ENCODE measurements at places on chromosomes 12 and 14.

GRCh38 chr14:61565836-61566536, 129.3 kb upstream of the HIF1A start:
- no peak for DNase-seq

DNA sequence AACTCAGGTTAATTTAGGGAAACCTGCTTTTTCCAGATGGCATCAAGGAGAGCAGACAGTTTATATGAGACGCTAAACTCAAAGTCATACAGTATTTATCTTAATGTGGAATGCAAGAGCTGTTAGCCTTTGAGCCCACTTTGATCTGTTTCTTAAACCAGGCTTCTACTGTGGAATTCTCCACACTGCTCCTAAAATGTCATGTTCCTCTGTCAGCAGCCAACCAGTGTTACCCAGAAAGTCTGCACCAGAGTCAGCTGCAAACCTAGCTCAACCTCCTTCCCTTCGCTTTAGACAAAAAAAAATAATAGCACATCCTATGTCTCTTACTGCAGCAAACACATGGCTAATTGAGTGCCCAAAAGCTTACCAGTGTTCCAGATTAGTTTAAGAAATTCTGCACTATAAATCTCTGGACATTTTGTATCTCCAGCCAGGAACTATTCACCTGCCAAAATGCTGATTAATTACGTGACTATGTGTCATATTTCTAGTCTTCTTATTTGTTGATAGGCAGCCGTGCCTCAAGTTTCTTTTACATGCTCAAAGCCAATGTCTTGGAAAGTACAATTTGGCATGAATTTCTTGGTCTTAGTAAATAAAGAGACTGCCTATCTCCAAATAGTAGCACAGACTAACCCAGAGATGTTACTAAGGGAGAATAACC, 21.8 kb downstream of the ARMH4 start:
- DNase-seq, result no peak

DNA sequence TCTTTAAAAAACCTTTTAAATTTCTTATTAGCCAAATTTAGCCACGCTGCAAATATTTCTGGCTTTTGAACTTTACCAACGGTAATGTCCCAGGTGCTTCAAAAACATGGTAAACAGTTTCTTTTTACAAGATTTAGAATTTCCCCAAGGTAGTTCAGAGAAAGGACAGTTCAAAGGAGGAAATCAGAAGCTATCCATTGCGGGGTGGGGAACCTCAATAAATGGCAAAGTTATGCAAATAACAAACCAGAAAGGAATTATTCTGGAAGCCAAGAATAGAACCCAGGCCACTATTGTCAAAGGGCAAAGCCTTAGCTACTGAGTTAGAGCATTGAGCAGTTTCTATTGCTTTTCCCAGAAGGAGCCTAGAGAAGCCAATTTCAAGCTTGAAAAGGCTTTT, 62.3 kb downstream of the PDE6H start:
- DNase-seq, result no peak

GRCh38 chr14:101477648-101478047, 83.6 kb upstream of the DIO3 start:
- peak; percentile 3 for DNase-seq

DNA sequence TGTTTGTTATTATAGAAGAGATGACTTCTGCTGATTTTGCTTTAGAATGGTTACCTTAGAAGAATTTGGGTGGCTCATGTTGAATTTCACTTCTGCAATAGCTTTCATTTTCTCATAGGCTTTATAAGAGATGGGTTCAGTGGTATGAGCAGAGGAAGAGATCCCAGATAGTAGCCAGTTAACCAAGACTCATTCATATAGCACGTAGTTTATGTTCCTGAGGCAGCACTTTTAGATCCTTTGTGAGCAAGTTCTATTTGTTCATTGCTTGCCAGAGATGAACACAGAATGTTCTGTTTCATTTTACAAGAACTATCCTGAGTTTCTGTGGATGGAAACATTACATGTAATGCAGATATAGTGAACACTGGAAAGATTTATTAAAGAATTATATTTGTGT, 32.2 kb downstream of the RAB21 start:
- no peak for DNase-seq

- no peak for DNase-seq
Observed at GRCh38 chr14:79279645-79280597, 931.4 kb downstream of the DIO2 start.

GRCh38 chr12:16421806-16422205, 74.4 kb downstream of the MGST1 start:
- no peak for DNase-seq

DNA sequence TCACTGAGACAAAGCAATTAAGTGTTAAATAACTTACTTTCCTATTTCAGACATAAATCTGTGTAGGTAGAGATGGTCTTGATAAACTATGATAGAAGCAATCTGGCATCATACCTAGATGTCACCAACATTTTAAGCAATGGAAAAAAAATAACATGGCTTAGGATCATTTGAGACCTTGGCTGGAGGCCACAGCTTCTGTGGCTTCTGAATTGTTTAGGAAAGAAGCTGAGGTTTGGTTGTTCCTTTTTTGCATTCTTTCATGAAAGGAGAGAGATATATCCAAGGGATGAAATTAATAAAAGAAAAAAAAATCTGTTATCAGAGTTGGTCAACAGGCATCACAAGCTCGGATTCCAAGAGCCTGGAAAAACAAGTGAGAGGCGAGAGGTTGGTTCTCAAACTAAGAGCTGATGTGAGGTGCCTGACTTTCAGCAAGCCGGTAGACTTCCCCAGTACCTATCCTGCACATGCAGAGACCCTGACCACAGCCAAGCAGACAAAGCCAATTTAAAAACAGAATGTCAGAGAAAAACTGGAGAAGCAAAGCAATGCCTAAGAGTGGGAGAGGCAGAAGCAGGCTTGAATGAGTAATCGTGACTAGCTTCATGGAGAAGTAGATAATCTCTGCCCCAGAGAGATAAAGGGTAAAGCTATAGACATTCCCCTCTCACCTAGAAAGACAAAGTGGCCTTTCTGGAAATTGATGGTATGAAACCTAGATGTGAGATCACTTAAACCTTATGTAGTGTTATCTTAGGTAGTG, 43.4 kb upstream of the ST8SIA1 start:
- no peak for DNase-seq

DNA sequence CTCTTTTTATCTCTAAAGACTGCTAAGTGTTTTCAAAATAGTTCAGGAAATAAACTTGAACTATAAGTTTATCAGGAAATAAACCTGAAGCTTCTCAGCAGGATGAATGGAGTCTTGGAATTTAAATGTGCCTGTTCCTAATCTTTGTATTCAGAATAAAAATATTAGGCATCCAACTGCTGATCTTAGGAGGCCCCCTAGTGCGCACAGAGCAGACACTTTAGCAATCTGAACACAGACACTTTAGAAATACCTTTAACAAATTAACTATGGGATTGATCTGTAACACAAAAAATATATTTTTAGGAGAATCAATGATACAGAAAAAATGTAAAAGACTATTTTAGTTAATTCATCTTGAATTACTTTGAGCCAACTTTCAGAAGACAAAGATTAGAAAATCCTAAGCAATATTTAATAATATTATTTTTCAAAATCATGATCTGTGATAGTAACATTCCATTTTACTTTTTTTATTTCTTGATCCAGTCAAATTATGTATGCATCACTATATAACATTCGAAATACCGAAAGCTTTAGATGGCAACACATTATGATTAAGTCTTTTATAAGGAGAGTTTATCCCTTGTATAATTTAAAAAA, 80.9 kb downstream of the SLC41A2 start:
- DNase-seq, result peak; percentile 6

- DNase-seq, result peak; percentile 45
Observed at GRCh38 chr12:106415134-106415533, 57.6 kb downstream of the POLR3B start.

GRCh38 chr14:94823556-94824341, 53.8 kb upstream of the GSC start:
- DNase-seq, result no peak

DNA sequence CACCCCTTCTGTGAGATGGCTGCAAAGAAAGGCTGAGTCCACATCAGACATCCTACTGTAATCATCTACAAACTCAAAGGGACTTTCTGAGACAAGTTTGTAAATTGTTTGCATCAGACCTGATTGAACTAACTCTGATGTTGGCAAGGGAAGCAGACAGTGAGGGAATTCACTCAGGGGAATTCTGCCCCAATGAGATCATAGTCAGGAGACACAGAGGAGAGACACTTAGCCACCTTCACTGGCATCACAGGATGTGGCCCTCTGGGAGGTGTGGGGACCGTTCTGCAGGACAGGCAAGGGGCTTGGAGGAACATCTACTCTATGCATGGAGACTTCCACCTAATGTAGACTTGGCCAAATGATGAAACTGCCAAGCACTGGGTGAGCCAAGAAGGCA, 70.7 kb upstream of the DDX11 start:
- peak; percentile 15 for DNase-seq

GRCh38 chr14:33948869-33949408, 1.9 kb downstream of the EGLN3 start:
- DNase-seq, result no peak

GRCh38 chr12:92602930-92603623, 99.7 kb upstream of the PLEKHG7 start:
- no peak for DNase-seq

DNA sequence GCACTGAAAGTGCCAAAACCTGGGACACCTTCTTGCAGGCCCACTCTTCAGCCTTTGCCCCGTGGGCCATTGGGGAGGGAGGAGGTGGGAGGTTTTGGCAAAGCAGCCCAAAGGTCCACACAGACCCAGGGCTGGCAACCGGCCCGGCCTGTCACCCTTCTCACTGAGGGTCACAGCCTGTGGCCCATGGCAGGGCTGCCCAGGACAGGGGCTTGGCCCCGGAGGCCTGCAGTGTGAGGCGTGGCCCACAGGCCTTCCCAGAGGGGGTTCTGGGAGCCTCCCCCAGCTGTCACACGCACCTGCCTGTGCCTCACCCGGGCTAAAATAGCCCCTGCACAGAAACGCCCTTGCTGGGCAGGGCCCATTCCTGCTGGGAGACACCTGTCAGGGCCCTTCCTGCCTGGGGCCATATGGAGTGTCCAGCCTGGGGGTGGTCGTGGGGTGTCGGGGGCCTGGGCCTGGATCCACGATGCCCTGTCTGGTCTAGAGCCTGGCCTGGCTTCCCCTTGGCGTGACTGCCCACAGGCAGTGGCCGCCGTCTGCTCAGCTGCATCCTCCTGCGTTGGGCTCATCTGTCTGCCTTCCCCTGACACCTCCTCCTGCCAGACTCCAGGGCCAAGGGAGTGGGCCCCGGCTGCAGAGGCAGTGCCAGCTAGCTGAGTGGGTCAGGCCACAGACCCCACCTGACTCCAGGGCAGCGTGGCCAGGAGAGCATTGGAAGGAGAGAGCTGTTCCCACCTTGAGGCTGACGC, 19.2 kb downstream of the PACS2 start:
- DNase-seq, result no peak

DNA sequence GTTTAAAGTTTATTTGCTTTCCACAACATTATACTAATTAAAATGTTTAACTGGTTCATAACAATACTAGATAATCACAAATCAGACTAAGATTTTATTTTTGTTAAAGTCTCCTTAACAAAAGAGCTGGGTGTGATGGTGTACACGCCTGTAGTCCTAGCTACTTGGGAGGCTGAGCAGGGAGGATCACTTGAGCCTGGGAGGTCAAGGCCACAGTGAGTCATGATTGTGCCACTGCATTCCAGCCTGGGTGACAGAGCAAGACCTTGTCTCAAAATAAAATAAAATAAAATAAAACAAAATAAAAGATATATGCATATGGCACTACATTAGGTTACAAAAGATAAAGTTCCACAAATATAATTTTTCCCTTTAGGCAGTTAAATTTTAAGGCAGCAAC, 5.6 kb downstream of the MIS18BP1 start:
- DNase-seq, result no peak

DNA sequence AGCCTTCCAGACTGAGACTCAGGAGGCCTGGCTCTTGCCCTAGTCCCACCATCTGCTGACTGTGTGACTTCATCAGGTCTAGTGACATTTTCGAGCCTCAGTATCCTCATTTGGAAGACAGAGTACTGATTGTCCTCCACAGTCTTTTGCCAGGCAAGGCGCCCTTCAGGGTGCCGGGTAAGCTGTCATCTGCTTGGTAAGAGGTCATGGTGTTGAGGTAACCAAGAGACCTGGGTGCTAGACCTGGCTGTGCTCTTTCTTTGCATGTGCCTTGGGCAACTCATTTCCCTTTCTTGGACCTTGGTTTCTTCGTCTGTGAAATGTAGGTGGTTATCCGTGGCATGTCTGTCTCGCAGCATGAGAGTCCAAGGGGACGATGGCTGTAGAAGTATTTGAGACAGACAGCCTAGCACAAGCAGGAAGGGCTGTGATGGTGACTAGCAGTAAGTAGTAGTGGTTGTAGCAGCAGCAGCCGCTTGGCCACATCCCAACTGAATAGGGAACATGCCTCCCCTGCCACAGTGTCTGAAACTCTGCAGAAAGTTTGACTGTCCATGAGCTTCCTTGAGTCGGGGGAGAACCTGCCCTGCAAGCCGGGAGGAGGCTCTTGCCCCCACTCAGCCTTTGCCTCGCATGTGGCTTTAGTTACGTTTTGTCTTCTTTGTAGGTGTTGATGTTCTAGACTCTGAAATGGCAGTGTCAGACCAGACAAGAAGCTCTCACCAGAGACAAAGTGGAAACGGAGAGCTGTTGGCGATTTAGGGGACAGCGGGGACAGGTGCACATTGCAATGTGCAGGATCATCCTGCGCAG, 40.3 kb downstream of the EVL start:
- DNase-seq, result no peak

GRCh38 chr12:128554546-128555304, 269.0 kb downstream of the SLC15A4 start:
- no peak for DNase-seq

DNA sequence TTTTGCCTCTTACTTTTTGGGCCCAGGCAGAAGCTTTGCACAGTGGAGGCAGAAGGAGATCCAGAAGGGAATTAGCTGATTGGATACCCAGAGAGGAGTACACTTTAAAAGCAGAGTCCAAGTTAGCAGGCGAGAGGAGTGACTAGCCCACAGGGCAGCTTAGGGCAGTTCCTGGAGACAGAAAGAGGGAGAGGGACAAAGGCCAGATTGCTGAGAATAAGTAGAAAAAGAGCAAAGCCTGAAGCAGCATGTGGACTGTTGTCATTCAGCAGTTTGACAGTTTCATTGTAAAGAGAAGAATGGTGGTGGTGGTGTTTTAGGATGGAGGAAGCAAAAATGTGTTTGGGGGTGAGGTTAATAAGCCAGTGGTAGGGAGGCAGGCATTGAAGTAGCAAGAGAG, 95.1 kb downstream of the PELI2 start:
- DNase-seq, result no peak

DNA sequence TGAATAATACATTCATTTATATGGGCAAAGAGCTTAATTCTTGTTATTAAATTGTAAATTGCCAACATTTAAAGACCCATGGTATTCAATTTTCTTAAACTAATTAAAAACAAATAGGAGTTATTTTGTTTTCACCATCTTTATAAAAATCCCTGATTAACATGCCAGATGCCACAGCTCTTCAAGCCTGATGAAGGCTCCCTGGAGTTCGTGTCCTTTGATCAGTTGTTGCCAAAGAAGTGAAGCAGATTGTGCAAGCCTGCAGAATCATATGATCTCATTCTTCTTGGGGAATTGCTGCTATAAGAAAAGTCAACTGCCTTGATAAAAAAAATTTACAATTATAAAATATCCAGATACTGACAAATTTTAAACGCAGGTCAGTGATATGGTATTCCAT, 288.3 kb upstream of the PPFIA2 start:
- no peak for DNase-seq

- no peak for DNase-seq
Observed at GRCh38 chr12:60402996-60403395, 807.2 kb downstream of the SLC16A7 start.

GRCh38 chr12:100375038-100375735, 18.3 kb downstream of the SLC17A8 start:
- DNase-seq, result no peak

All from kidney glomerular epithelial cell (primary cell).